ENCODE measurements at places on chromosomes 2 and 18.

DNA sequence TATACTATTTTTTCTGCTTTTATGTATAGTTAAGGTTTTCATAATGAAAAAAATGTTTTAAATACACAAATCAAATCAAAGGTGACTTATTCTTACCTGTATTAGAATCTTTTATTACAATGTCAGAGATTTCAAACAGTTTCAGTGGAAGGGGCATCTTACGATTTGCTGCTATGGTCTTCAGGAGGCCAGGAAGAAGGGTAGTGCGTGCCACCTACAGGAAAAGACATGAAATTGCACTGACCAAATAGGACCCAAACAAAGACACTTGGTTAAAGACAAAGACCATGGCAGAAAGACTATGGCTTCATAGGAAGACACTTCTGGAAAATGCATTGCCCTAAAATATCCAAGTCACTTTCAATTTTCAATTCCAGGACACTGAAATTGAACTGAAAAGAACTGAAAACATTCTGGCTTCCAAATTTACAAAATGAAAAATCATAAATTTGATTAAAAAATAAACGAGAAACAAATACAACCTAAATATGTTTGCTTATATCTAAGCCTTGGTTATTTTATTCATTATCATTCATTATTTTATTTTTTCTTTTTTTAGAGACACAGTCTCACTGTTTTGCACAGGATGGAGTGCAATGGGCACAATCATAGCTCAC is 42.1 kb downstream of the FARSB start:
- DNase-seq = peak; percentile 42

DNA sequence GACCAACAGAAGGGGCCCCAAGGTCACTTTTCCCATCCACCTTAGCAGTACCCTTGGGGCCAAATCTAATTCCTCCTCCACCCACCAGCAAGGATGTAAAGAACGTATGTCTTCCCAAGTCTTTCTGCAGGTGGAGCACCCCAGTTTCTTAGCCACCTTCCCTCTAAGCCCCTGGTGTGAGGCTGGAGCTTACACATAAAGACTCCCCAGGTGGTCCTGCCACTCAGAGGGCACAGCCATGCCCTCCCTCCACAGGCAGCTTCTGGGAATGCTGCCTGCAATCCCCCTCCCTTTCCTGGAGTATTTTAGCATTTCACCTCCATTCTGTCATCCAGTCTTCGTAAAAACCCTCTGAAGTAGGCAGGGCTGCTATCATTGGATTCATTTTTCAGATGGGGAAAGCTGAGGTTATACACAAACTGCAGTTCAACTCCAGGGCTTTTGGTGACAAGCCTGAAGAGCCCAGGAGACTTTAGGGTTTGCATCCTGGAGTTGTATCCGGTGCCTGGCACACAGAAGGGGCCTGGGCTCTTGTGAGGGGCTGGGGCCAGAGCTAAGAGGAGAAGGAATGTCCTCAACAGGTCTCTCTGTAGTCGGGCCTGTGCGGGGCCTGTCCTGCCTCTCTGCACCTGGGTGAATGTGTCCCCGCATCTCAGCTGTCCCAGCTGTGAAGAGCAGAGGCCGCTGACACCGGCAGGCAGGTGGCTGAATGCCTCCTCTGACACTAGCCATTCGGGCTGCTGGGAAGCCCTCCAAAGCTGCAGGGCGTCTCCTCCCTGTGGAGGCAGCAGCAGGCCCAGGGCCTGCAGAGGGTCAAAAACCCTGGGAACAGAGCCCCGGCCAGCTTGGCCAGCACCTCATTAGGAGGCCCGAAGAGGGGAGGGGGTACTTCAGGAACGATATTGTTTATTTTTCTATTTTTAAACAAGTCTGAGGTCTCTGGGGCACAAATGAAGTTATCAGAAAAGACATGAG is 27.6 kb downstream of the CIB4 start:
- DNase-seq = no peak

- DNase-seq = no peak
These were observed 363.6 kb upstream of the CWC22 start for GRCh38 chr2:180370511-180371205.

GRCh38 chr2:118847762-118848172 is 319 bp upstream of the EN1 start:
- DNase-seq = peak; percentile 98

GRCh38 chr18:71831039-71831438 is 713.1 kb downstream of the CBLN2 start:
- peak; percentile 32 for DNase-seq

GRCh38 chr2:217062768-217063167 is 202.9 kb upstream of the TNP1 start:
- no peak for DNase-seq
